ENCODE measurements at places on chromosomes 4 and X. TPM values are rescaled to one million over a fixed set of nuclear protein-coding genes. Genes with fewer than 3 reads are reported as not detected.

DNA sequence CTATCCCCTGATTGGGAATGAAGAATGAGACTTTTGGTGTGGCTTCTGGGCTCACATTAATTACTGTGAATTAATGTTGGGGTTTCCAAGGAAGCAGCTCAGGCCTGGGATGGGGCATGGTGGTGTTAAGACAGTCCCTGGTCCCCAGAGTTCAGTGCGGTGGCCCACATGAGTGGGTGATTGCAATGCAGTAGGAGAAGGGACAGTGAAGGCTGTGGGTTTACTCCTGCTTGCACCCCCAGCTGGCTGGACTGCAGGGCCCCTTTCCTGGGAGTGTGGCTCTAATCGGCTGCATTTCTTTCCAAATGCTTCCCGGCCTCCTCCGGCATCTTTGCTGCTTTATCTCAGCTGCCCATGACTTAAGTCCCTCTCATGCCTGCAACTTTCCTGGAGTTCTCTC lies 28.2 kb upstream of the GPR78 start:
- DNase-seq: no peak

DNA sequence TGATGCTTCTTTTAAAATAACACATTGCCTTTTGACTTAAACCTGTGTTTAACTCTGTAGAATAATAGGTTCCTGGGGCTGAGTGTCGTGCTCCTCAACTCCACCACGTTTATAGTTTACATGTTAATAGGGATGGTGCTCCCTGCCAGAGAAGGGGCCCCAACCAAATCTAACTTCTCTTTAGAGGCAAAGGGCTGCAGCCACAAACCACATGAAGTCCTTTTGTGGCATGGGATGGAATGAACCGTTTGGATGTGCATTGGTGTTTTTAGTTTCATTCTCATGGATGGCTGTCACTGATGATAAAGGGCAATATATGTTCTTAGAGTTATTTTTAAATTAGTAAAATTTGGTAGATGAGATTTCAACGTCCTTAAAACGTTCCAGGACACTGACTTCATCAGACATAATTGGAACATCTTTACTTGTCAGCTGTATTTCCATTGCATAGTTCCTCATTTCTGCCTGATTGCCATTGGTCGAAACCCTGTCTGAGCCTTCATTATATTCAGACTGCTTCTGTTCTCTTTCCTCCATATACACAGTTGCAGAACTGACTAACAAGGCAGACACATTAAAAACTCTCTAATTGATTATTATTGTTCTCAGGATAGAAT lies 60.4 kb upstream of the HPF1 start:
- no peak for DNase-seq

DNA sequence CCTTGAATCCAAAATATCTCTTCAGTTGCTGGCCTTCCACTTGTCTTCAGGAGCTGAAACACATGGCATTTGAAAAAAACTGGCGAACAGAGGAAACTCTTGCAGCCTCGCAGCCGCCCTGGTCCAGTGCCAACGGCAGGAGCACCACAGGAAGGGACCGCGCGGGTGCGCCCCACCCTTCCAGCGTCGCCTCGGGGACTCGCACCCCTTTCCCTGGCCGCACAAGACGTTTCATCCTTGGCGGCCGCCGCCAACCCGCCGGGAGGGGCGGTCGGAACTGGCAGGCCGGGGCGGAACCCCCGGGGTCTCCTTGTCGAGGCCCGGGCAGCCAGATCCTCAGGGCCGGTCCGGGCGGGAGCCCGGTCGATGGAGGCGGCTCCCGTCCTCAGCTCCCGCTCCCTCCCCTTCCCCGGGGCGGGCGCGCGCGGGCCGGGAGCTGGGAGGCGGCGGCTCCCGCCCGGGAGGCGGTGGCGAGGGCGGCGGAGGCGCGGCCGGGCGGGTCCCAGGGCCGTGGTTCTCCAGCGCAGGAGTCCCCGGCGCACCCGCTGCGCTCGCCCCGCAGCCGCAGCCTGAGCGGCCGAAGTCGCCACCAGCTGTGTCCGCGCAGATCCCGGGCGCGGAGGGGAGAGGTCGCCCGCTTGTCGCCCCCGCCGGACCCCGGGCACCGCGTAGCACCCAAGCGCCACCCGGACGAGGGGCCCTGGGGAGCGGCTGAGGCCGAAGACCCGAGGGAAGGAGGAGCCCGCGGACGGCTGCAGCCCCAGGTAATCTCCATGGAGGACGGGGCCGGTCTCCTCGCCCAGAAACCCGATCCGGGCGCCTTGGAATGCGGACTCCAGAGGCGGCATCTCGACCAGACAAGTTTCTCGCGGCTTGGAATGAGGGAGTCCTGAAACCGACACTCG lies 886 bp upstream of the NDST3 start:
- peak; percentile 75 for DNase-seq

DNA sequence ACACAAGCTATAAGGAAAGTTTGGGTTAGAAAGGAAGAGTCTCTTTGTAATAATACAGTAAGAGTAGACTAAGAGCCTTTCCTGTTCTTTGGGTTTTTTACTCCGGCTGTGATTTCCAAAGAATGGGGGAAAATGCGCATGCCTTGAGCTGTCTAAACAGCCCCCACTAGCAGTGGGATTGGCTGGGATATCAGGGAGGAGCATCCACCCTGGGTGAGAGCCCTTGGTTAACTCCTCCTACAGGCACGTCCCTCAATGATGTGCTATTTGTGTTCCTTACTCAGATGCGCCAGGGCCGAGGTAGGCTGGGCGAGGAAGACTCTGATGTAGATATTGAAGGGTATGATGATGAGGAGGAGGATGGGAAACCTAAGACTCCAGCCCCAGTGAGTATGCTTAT lies 74.0 kb upstream of the OGT start:
- no peak for DNase-seq

- no peak for DNase-seq
Observed at GRCh38 chr4:81164623-81165416, 50.2 kb downstream of the PRKG2 start.

DNA sequence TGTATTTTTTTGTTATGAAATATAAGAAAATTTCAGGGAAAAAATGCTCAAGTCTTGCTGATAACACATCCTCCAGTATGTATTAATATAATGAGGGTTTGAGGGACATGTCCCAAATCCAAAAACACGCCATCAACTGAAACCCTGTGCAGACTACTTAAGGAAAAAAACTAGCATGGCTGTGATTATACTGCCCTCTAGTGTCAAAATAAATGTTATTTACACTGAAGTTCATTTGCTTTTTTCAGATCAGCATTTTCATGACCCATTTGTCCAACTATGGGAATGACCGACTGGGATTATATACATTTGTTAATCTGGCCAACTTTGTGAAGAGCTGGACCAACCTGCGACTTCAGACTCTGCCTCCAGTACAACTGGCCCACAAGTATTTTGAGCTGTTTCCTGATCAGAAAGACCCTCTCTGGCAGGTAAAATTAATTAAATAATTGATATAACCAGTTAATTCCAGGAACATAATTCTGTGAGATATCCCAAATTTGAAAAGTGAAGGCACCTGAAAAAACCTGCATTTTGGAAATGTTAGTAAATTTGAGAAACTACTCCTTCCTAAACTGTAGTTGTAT lies 128.5 kb downstream of the PRSS12 start:
- DNase-seq: no peak

- DNase-seq: no peak
Observed at GRCh38 chrX:54602563-54602962, 72.5 kb downstream of the GNL3L start.

GRCh38 chr4:1984406-1985191 lies 24.2 kb downstream of the NELFA start:
- DNase-seq: no peak

DNA sequence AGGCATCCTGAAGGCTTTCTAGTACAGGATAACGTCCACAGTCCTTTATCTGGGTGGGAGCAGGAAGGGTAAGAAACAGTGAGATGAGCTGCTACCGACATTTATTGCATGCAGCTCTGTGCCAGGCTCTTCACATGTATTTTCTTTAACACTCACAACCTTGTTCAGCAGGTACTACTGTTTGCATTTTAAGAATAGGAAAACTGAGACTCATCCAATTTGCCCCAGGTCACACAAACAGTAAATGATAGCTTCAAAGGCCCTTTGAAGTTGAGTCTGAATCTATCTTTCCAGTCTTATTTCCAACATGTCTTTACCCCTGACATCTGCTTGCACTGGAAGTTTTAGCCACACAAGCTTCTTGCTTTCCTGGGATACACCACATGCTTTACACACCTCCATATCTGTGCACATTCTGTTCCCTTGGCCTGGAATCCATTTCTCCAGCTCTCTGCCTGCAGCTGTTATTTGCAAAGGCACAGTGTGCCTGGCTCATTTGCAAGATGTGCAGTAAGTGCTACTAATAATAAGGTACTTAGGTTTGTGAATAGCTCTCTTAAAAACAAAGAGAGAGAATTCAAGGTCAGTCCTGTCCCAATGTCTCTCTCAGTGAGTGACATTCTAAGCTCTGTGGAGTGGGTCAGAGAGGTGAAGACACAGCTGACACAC lies 61.2 kb downstream of the METTL14 start:
- DNase-seq: no peak

DNA sequence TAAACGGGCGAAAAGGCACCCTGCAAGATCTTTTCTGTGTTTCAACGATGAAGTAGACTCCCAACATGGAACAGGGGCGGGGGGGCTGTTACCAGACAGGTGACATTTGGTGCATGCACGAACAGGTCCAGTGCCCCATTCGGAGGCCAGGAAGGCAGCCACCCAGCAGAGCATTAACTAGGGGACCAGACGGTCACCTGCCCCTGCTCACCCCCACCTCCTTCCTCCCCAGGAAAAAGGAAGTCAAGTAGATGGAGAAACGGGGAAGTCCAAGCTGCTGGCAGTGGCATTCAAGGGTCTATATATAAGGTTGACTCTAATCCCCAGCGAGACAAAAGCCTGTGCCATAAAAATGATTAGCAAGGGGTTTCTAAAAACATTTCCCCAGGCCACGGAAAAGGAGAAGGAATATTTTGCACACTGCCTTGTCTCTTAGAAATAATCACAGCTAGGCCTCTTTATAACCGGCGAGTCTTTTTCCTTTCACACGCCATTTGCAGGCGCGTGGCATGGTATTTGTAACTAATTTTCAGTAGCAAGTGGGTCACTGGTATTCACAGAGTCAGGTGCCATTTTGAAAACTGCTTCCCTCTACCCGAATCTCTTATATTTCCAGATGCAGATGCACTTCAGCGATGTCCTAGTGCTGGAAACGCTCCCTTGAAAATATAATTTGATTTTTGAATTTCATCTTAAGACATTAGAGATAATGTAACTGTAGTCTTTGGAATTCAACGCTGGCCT lies 1.2 kb upstream of the TMSB4X start:
- no peak for DNase-seq

- no peak for DNase-seq
Observed at GRCh38 chrX:94676285-94676684, 1002.3 kb downstream of the FAM133A start.

DNA sequence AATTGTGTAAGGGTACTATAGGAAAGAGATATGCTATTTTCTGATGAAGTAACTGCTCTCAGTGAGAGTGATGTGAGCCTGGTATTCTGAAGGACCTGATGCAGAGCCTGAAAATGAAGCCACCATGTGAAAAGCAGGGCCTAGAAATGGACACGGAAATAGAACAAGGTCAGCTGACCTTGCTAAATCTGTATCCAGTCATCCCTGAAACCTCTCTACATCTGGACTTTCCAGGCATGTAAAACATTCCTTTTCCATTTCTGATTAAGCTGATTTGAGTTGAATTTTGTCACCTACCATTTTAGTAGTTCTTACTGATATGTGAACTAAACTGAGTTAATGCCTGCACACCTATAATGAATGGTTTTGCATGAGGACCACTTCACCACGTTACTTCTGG lies 72.4 kb upstream of the NEIL3 start:
- DNase-seq: no peak

DNA sequence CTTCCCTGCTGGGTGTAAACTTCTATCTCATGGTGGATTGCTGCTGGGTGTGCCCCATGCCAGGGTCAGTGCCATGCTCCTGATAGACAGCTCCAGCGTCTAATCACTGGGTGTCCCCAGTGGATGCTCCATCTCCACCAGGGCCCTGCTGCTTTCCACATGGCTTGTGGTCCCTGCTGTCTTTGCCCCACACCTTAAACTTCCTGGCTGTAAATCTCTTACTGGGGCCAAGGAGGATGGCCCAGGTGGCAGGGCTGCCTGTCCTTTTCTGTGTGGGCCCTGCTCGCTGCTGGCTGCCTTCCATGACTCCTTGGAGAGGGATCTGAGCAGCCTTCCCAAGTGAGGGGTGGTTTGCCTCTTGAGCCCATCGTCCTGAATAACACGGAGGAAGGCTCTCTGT lies 51.8 kb downstream of the RGS12 start:
- DNase-seq: no peak

GRCh38 chrX:28016823-28017222 lies 35.6 kb upstream of the DCAF8L1 start:
- DNase-seq: no peak

DNA sequence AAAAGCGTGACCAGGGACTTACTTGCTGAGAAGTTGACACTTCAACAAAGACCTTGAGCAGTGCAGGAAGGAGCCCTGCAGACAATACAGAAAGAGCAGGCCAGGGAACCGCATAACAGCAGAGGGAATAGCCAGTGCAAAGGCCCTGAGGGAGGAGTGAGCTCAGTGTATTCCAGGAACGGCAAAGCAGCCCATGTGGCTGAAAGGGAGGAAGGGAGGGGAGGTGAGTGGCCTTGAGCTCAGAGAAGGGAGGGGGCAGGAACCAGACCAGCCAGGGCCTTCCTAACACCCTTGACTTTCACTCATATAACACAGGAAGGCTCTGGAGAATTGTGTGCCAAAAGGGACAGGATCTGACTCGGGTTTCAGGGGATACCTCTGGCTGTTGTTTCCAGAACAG lies 112.2 kb downstream of the BCOR start:
- DNase-seq: peak; percentile 45

LRCH2 gene
- total RNA-seq: 15.1 TPM

IL3RA gene
- total RNA-seq: 19.2 TPM

EGFL6 gene
- total RNA-seq: 58.7 TPM

ANK2 gene
- 61.2 TPM for total RNA-seq

INPP4B gene
- total RNA-seq: 32.6 TPM

TEX13D gene
- total RNA-seq: not detected
